ENCODE measurements at places on chromosomes 12 and 14.

DNA sequence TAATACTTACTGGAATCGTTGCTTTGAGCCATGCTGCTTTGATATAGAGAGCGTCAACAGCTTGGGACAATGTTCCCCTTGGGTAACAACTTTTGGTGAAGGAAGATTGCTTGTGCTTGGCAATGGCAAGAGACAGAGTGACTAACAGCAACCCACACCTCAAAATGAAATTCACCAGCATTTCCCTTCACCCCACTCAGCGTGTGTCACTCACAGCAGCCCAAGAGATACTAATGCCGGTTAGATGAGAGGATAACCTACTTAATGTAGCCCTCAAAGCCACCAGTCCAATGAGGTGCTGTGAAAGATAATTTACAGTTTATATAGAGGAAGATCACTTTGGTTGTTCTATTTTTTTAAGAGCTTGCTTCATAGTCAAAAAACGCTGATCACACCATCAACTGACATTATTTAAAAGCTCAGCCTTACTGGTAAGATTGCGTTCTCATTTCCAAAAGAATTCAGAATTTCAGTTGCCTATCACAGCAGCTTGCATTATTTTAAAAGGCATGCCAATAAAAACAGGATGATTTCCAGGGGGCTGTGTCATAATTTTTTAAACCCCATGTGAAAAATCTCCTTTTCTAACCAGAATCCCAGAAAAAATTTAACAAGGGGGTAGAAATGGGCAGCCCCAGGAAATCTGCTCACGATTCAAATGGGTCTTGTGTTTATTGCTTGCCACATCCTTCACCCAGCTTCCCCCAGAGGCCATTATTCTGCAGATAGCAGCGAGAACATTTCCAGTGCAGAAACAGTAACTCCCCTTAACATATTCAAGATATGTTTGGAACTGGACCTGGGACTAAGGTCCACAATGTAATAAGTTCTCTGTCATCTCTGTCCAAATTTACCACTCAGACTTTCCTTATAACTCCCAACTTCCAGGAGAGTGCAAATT is at the start of gene IL26:
TSS of gene IL26 (minus strand) at position 235 of the 901 bp plus-strand sequence. CDS start at position 181, 54 bp downstream.
- DNase-seq: no peak

- no peak for DNase-seq
Observed at GRCh38 chr14:34000396-34000795, 49.5 kb upstream of the EGLN3 start.

DNA sequence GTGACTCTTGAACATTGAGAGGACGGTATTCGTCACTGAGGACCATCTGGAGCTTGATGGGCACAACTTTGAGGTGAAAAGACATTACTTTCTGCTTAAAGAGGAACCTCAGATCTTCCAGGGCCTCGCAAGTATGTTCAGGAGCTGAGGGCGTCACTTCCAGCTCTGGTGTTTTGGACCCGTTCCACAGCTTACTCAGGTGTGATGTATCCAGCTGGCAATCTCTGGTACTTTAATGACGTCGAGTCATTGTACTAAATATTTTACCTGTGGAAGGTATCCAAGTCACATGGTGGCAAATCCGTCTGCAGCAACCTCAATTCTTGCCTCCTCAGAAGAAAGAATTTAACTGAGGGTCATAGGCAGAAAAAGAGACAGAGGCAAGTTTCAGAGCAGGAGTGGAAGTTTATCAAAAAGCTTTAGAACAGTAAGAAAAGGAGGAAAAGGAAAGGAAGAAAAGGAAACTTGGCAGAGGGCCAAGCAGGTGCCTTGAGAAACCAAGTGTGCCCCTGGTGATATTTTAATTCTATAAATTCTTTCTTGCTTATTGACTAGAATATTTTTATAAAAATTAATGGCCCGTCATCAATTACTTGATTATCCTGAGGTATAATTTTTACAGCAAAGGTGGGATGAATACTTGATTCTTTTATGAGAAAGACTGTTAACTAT is 250.6 kb downstream of the AEBP2 start:
- DNase-seq: no peak

- no peak for DNase-seq
Observed at GRCh38 chr12:67483871-67484554, 164.5 kb upstream of the DYRK2 start.

GRCh38 chr12:31663576-31663975 is 4.1 kb downstream of the ETFBKMT start:
- no peak for DNase-seq

- no peak for DNase-seq
Observed at GRCh38 chr12:56988207-56988739, 18.1 kb downstream of the ZBTB39 start.

DNA sequence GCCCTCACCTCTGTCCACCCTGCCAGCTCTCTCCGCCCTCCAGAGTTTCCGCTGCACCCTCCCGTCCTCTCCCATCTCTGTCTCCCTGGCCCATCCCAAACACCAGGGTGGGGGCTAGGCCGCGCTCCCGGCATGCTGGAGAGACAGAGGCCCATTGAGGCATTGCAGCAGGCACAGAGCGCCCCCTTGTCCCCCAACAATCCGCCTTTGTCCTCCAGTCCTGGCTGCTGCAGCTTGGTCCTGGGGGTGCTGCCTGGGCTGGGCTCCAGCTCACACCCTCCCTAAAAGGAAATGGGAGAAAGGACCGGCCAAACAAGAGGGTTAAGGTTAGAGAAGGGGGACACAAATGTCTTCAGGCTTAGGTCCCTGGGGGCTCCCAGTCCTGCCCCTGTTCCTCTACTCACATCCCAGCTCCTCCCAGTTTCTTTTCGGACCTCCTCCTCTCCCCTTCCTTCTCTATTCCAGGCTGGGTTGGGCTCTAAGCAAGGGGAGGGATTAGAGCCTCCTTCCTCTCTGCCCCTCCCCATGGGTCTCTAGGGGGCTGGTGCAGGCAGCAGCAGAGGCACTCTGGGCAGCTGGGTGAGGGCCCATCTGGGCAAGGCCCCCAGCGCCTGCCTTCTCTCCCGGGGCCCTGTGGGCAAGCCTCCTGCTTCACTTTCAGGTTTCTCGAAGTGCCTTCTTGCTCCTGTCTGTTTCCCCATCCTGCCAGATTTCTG is at the start of gene CMTM5:
TSS of gene CMTM5 (plus strand) at position 565 of the 716 bp plus-strand sequence. CDS start 206 bp downstream, outside the sequence.
- no peak for DNase-seq

DNA sequence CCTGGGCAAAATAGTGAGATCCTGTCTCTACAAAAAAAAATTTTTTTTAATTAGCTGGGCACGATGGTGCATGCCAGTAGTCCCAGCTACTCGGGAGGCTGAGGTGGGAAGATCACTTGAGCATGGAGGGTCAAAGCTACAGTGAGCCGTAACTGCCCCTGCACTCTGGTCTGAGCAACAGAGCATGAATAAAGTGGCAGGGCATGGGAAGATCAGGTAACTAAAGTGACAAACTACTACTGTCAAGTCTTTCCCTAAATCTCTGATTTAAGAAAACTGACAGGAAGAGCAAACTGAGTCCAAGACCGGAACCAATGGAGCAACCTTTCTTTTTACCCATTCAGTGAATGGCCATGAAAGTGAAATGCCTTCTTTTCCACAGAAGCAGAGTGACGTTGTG is 10.8 kb downstream of the DCAF5 start:
- DNase-seq: no peak

DNA sequence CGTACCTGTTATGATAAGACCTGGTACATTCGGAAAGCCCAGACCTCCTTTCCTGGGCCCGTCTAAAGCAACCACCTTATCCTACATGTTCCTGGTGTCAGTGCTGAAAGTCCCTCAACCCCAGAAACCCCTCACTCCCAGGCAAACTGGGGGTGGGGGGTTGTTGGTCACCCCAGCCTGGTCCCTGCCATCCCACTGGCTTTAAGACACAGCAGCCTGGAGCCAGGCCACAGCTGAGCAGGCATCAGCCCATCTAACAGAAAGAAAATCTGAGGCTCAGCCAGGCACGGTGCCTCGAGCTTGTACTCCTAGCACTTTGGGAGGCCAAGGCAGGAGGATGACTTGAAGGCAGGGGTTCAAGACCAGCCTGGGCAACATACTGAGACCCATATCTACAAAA is 4.5 kb downstream of the SELPLG start:
- DNase-seq: no peak

All from stimulated activated CD4-positive, alpha-beta T cell treated with anti-CD3 and anti-CD28 coated beads, Interleukin-15, amount 100 ng/mL, for 1 hour (primary cell).